ENCODE measurements at places on chromosomes 7 and 10.

DNA sequence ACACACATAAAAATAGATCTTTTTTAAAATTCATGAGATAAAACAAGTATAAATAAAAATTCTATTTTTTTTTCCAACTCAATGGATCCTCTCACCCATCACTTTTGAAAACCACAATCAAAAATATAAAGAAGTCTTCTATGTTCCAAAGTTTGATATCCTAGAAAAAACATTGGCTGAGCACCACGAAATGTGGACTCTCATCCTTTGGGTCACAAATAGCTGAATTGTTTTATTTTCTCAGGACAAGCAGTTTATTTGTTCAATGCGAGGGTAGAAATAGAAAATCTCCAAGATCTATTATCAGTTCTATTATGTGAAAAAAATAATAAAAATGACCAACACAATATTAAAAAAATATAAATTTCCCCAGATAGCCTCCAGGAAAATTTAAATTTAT is 310.5 kb upstream of the DGKB start:
- no peak for DNase-seq

GRCh38 chr7:17408245-17408903 is 109.9 kb downstream of the AHR start:
- DNase-seq, result no peak

DNA sequence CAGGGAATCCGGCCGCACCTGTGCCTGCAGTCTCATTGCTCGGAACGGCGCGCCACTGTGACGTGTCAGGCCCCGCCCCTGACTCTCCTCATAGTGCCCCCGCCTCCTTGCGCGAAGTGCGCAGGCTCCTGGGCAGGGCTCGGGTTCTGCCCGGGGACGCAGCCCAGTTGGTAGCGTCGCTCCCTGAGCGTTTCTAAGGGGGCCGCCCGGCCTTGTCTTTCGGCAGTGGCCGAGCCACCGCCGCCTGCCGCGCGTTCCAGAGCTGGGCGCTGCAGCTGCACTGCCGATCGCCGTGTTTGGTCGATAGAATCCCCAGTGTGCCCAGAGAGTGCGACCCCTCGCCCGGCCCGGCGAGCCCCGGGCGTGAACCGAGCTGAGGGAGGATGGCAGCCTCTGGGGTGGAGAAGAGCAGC is at the start of gene KLHL7:
TSS of gene KLHL7 (plus strand) at position 142 of the 413 bp plus-strand sequence. CDS start at position 384, 242 bp downstream.
- peak; percentile 76 for DNase-seq

DNA sequence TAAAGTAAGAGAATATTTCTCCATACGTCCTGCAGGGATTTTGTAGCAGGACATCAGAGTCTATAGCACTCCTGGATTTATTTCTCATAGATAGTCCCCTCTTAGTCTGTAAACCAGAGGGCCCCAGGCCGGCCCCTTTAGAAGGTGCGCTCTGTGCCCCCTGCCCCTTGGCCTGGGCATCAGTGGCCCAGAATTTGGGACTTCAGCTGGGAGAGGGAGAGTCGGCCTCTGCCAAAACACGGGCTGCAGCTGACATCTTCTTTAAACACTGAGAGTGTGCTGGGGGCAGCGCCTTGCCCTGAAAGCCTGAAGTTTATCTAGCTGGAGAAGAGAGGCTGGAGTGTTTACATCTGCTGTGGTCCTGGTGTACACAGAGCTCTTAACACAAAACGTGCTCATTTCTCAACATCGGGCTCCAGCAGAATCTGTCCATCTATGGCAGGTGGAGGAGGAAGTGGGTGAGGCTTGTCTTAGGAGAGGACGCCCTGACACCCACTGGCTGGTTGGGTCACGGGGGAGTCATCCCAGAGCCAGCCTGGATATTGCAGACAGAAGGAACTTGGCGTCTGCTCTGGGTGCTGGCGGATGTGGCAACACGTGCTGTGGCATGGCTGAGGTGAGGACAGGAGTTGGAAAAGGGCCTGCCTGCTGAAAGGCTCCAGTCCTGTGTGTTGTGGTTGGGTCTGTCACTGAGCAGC is 5.0 kb upstream of the TACR2 start:
- DNase-seq, result no peak

- DNase-seq, result no peak
Measured at GRCh38 chr7:145009876-145010275, 174.0 kb upstream of the TPK1 start.

GRCh38 chr7:11327633-11328032 is 354.0 kb downstream of the PHF14 start:
- no peak for DNase-seq

DNA sequence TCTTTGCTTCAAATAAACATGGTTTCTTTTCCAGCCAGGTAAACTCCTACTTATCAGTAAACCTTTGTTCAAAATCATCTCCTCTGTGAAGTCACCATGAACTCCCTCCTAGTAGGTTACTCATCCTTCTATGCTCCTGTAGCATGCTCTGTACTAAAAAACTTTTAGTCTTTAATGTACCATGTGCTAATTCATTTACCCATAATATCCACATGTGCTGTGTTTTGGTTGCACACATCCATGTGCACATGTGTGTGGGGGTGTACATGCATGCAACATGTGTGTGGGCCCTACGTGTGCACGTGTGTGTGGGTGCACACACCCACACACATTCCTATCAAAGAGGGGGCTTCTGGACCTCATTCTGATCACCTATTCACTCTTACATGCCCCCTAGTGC is 259.9 kb upstream of the SP4 start:
- DNase-seq, result no peak

GRCh38 chr10:43210556-43210955 is 56.3 kb downstream of the RASGEF1A start:
- DNase-seq, result no peak

- DNase-seq, result no peak
Measured at GRCh38 chr10:75429159-75429827, 2.1 kb upstream of the LRMDA start.

DNA sequence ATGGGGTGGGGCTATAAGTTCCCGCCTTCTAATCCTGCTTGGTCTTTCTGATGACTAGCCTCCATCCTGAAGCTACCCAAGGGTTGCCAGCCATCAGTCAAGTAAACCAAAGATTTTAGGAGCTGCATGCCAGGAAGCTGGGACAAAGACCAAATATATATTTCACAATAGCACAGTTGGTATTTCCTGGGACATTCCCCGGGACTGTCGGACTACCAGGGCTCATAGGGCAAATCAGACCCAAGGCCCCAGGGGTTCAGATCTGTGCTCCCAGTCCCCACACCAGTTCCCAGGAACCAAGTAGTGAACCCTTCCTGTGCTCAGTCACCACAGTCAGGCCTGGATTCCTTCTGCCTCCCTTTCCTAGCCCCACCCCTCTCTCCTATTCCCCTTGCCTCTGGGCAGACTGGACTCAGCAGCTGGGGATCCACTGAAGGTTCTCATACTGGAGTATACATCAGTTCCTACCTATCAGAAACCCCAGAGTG is 5.7 kb upstream of the CXCL12 start:
- no peak for DNase-seq

DNA sequence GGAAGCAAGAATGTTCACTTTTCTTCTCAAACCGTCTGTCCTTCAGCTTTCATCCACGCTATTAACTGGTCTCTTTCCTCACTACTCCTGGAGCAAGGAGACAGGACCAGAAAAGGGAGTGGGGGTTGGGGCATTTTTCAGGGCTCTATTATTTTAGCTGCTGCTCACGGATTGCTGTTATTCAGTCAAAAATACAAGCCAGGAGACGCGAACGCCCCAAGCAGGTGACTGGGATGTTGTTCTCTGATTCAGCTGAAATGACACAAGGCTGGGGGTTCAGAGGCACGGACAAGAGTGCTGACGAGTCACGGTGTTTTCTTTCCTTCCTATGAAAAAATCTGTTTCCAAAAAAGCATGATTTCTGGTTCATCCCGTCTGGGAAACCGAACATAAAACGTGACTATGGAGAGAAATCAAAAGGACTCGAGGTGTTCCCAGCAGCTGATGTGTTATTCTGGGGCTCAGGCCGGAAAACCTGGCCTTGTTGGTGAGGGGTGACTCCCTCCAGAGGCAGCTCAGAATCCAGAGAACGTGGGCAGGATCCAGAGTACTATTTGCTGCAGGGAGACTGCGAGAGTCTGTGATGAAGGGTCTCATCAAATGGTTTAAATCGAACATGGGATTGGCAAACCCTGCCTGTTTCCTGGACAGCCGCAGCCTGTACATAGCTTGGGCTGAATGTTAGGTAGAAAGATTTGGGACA is 3.5 kb upstream of the INHBA start:
- DNase-seq, result no peak

GRCh38 chr10:101512738-101513137 is 75.3 kb downstream of the POLL start:
- no peak for DNase-seq

- peak; percentile 90 for DNase-seq
Measured at GRCh38 chr7:108079276-108079647, 50.9 kb downstream of the LAMB4 start.

- no peak for DNase-seq
Measured at GRCh38 chr7:41122256-41122987, 580.5 kb downstream of the INHBA start.

GRCh38 chr7:110994028-110994967 is 96.6 kb upstream of the LRRN3 start:
- DNase-seq, result no peak

DNA sequence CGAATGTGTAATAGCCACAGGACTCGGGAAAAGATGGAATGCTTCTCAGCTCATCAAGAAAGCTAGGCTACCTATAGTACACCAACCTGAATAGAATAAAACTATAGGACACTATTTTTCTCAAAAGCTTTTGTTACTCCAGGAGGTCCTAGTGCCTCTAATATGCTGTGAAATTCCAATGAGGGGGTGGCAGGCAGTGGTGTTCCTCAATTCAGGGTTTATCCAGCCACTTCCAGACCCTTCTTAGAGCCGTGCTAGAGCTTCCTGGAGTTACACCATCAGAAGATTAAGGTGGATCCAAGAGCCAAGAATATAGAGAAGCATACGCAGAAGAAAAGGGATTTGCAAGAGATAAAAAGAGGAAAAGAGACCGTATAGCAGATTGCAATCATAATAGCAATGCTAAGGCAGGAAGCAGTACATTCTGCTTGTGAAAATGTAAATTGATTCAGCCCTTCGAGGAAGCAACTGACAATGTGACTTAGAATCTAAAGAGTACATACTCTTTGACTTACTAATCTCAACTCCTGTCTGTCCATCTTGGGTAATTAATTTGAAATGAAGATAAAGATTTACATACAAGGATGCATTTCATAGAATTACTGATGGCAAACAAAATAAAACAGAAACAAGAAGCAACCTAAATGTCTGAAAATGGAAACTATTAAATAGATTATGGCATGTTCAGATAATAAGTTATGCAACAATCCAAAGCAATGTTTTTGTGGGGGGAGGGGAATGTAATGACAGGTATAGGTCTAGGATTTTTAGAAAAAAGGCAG is 2.1 kb downstream of the ST8SIA6 start:
- no peak for DNase-seq

- no peak for DNase-seq
Measured at GRCh38 chr10:66148312-66148711, 777.5 kb upstream of the LRRTM3 start.

- no peak for DNase-seq
Measured at GRCh38 chr10:112332509-112333228, 41.2 kb upstream of the ACSL5 start.

DNA sequence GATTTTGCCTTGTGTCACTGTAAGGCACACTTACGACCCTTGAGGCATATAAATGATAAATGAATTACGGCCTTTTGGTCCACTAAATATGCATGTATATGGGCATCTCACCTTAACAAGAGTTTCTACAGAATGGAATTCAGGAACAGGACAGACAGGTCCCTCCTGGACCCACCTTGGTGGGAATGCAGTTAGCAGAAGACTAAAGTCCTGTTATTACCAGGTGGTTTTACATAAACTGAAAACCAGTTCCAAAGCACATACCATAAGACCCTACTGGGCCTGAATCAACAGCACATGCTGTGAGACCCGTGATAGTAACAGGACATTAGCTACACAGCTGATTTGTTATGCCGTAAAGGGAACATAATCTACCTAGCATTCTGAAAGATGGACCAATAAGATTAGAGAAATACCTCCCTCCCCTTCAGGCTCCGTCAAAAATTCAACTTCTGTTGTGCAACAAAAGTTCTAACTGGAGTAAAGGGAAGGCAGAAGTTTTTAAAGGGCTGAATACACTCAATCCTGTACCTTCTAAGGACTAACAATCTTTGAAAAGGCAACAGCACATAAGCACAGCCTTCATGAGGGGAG is 24.0 kb downstream of the LAMB1 start:
- no peak for DNase-seq

DNA sequence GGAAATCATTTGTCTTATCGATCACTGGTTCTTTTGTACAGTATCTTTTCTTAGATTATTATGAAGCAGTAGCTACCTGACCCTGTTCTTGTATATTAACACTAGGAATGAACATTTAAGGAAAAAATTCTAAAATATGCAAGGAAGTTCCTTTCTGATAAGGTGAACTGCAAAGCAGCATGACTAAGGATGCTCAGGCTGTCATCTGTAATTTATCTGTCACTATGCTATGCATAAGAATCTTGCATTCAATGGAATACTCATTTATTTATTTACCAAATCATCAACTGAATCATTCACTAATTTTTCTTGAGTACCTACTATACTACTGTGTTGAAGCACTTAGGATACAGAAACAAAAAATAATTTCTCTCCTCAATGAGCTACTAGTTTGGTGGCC is 5.8 kb downstream of the GSDME start:
- no peak for DNase-seq

DNA sequence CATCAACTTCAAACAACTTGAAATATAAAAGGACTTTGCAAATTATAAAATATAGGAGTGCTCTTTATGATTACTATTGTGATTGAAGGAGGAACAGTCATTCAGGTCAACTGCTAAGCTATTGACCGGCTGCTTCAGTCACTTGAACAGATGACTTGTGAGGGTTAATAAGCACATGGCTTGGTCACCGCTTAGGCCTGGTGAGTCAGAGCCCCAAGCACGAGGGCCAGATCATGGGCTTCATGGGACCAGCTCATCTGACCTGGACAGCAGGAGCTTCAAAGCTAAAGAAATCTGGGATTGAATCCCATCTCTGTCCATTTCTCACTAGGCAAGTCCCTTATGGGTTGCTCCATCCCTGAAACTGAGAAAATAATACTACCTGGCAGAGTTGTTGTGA is 60.4 kb upstream of the ADO start:
- DNase-seq, result no peak

DNA sequence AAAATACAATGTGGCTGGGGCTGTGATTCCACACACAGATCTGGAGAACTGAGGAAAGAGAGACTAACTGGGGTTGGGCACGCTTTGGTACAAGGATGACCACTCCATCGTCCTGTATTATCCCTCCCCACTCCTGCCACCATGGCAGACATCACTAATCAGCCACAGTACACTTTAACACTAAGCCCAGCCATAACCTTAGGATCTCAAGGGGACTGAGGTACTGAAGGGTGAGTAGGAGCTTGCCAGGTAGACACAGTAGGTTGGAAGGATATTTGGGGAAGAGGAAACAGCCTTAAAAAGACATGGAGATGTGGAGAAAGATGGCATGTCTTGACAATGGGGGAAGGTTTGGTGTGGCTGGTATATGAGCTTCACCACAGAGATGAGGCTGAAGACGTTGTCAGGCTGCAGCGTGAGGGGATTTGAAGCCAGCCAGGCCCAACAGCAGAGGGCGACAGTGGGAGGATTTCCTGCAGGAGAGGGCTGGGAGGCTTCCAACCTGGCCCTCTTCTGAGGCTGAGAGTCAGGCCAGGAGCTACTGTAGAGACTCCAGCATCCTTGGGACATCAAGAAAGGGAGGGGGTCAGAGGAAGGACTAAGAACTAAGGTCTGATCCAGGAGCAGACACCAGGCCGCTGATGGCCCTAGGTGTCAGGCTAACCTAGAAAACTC is 58.6 kb upstream of the COL13A1 start:
- no peak for DNase-seq

All from fibroblast of skin of left quadriceps (primary cell).